ENCODE measurements at places on chromosomes 1 and 21. TPM values are rescaled to one million over a fixed set of nuclear protein-coding genes. Genes with fewer than 3 reads are reported as not detected.

Gene SPATA45
- total RNA-seq = 0.73 TPM

Gene GNPAT
- 38.4 TPM for total RNA-seq

- no peak for DNase-seq
- H3K36me3 ChIP-seq = no peaks in the 10 kb centered on the region
- no peak overlapping the region for H3K27ac ChIP-seq
- H3K27me3 ChIP-seq = no peaks in the 10 kb centered on the region
These were observed 463.7 kb downstream of the KCNT2 start for GRCh38 chr1:196144588-196144987.

DNA sequence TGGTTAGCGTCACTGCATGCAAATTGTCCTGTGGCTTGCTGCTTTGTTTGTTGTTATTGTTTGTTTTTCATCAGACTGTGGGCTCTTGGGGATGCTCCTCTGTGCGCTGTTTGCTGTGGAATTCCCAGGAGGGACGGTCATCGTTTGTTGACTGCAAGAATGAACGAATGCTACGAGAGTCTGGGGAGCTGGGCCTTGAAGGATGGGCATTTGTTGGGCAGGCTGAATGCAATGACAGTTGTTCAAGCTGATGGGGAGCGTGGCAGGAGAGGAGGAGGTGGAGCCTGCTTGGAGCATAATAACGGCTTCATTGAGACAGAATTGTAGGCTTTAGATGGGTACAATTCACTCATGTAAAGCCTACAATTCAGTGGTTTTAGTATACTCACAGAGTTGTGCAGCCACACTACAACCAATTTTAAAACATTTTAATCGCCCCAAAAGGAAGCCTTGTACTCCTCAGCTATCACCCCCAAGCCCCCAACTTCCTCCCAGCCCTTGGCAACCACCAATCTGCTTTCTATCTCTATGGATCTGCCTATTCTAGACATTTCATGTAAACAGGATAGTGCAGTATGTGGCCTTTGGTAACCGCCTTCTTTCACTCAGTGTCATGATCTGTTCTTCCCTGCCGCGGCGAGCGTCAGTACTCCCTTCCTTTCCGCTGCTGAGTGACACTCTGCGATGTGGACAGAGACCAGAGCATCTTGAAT lies 190.2 kb downstream of the CAMTA1 start:
- H3K36me3 ChIP-seq = no peaks in the 10 kb centered on the region
- no peaks in the 10 kb centered on the region for H3K27me3 ChIP-seq
- no peak overlapping the region for H3K27ac ChIP-seq
- no peak overlapping the region for H3K4me3 ChIP-seq

Measured in WTC11 (cell line).